Parietal lobe (tissue), 2 donors: ENCODE measurements at places on chromosomes 2 and 18. TPM values are rescaled to one million over a fixed set of nuclear protein-coding genes. Genes with fewer than 3 reads are reported as not detected.

Gene FRZB
- total RNA-seq = 14.1 TPM

Gene EN1
- not detected for total RNA-seq

Gene SERPINB4
- not detected for total RNA-seq

Gene ERFE
- 1.3 TPM for total RNA-seq

Gene CDCA7
- total RNA-seq = 26.6 TPM

Gene CBLN2
- 43.8 TPM for total RNA-seq

Gene SERPINB11
- total RNA-seq = not detected

Gene ABCB11
- 1.6 TPM for total RNA-seq

Gene CDK5R2
- 11.9 TPM for total RNA-seq

Gene LBX2
- total RNA-seq = not detected

Gene PDE1A
- 51.0 TPM for total RNA-seq

Gene DDX18
- 67.9 TPM for total RNA-seq

Gene ATOH8
- total RNA-seq = 3.1 TPM

Gene ASXL3
- total RNA-seq = 123 TPM

Gene KIAA2012
- total RNA-seq = 1.9 TPM

Gene KIF1A
- 300 TPM for total RNA-seq

Gene MDH1
- total RNA-seq = 170 TPM

Gene AMER3
- total RNA-seq = 45.4 TPM
